Thymus (tissue), 14 donors: ENCODE measurements at places on chromosomes 11 and 22.

- H3K4me3 ChIP-seq = no peak overlapping the region
- no peaks in the 10 kb centered on the region for H3K36me3 ChIP-seq
- H3K4me1 ChIP-seq = no peaks in the 10 kb centered on the region
- no peak for DNase-seq
- H3K27me3 ChIP-seq = no peaks in the 10 kb centered on the region
- no peak overlapping the region for H3K27ac ChIP-seq
Measured at GRCh38 chr11:22161489-22161888, 31.4 kb upstream of the ANO5 start.

DNA sequence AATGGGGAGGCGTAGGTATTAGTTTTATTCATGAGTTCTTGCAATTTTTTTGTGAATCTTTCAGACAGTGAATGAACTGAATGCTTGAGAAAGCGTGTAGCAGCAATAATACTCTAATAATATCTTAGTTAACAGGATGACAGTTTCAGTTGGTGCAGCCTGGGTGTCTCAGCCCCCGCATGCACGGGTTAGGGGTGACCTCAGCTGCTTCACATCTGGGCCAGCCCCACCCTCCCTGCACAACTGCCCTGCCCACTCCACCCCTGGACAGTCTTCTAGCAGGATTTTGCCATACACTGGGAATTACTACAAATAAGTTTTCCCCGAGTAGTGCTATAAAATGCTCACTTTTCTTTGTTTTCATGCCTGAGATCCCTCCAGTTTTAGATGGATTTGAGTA lies 83.2 kb downstream of the ST3GAL4 start:
- H3K4me3 ChIP-seq = no peak overlapping the region
- H3K27ac ChIP-seq = no peak overlapping the region
- no peaks in the 10 kb centered on the region for H3K27me3 ChIP-seq
- DNase-seq = no peak
- H3K4me1 ChIP-seq = no peaks in the 10 kb centered on the region

GRCh38 chr11:17631702-17632365 lies 84.8 kb downstream of the OTOG start:
- no peak for DNase-seq
- H3K27ac ChIP-seq = no peak overlapping the region
- no peaks in the 10 kb centered on the region for H3K27me3 ChIP-seq
- H3K4me1 ChIP-seq = no peaks in the 10 kb centered on the region
- H3K36me3 ChIP-seq = no peaks in the 10 kb centered on the region

- H3K27ac ChIP-seq = no peak overlapping the region
- H3K36me3 ChIP-seq = no peaks in the 10 kb centered on the region
- no peak overlapping the region for H3K4me3 ChIP-seq
- no peaks in the 10 kb centered on the region for H3K4me1 ChIP-seq
Measured at GRCh38 chr11:103358251-103358650, 249.0 kb downstream of the DYNC2H1 start.

GRCh38 chr11:86081455-86081854 lies 12.6 kb upstream of the PICALM start:
- no peak overlapping the region for H3K27ac ChIP-seq
- no peak for DNase-seq
- H3K4me3 ChIP-seq = no peak overlapping the region
- H3K4me1 ChIP-seq = no peaks in the 10 kb centered on the region
- no peaks in the 10 kb centered on the region for H3K27me3 ChIP-seq

- no peaks in the 10 kb centered on the region for H3K36me3 ChIP-seq
- no peak for DNase-seq
- H3K4me1 ChIP-seq = peaks cover 26% of the 10 kb centered on the region
- H3K4me3 ChIP-seq = no peak overlapping the region
- no peaks in the 10 kb centered on the region for H3K27me3 ChIP-seq
Measured at GRCh38 chr11:78345450-78345849, 72.2 kb downstream of the GAB2 start.

DNA sequence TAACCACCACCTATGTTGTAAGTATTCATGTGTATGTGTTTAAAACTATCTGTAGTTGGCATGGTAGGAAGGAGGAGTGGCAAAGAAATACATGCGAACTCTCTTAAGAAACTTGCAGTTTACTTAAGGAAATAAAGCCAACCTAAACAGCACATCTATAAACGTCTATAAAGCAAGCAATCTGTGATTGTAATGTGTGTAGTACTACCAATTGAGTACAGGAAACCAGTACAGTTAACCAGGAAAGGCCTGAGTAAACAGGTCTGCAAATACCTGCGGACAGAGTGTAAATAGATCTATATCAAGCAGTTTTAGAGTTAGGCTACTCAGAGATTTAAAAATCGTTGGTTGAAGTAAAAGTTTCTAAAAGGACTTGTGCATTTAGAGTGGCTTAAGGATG lies 59.5 kb upstream of the AMOTL1 start:
- H3K27me3 ChIP-seq = no peaks in the 10 kb centered on the region
- no peak overlapping the region for H3K27ac ChIP-seq
- no peaks in the 10 kb centered on the region for H3K36me3 ChIP-seq
- H3K4me1 ChIP-seq = no peaks in the 10 kb centered on the region
- H3K4me3 ChIP-seq = no peak overlapping the region
- no peak for DNase-seq

GRCh38 chr11:118009864-118010737 lies 23.9 kb downstream of the IL10RA start:
- no peaks in the 10 kb centered on the region for H3K36me3 ChIP-seq
- H3K4me3 ChIP-seq = no peak overlapping the region
- H3K27ac ChIP-seq = peak overlapping the region; percentile 70
- H3K27me3 ChIP-seq = no peaks in the 10 kb centered on the region
- peaks cover 50% of the 10 kb centered on the region for H3K4me1 ChIP-seq

- DNase-seq = peak; percentile 83
- peaks cover 12% of the 10 kb centered on the region for H3K4me1 ChIP-seq
- H3K36me3 ChIP-seq = peaks cover 73% of the 10 kb centered on the region
- H3K4me3 ChIP-seq = peak within 1 kb of the TSS; percentile 98
Measured at GRCh38 chr11:64206457-64207255, at the start of gene FERMT3. Gene FERMT3 (plus strand): TSS chr11:64206721. CDS start chr11:64207365, 644 bp downstream.

DNA sequence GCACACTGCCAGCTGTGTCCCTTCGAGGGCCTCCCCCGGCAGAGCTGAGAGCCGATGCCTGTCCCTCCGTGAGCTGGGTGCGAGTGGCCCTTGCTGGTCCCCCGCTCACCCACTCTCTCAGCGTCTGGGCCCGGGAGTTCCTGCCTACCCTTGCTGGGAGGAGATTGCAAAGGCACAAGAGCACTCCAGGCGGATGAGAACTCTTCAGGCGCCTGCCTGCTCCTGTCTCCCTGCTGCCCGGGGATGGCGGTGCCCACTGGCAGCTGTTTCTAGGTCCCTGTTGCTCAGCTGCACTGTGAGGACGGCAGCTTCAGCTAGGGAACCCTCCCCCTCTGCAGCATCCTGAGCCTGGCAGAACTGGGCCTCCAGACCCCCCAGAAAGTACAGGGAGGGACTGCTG lies 61.1 kb downstream of the FLRT1 start:
- no peaks in the 10 kb centered on the region for H3K4me1 ChIP-seq
- no peaks in the 10 kb centered on the region for H3K36me3 ChIP-seq
- no peaks in the 10 kb centered on the region for H3K27me3 ChIP-seq
- no peak for DNase-seq
- H3K27ac ChIP-seq = no peak overlapping the region

DNA sequence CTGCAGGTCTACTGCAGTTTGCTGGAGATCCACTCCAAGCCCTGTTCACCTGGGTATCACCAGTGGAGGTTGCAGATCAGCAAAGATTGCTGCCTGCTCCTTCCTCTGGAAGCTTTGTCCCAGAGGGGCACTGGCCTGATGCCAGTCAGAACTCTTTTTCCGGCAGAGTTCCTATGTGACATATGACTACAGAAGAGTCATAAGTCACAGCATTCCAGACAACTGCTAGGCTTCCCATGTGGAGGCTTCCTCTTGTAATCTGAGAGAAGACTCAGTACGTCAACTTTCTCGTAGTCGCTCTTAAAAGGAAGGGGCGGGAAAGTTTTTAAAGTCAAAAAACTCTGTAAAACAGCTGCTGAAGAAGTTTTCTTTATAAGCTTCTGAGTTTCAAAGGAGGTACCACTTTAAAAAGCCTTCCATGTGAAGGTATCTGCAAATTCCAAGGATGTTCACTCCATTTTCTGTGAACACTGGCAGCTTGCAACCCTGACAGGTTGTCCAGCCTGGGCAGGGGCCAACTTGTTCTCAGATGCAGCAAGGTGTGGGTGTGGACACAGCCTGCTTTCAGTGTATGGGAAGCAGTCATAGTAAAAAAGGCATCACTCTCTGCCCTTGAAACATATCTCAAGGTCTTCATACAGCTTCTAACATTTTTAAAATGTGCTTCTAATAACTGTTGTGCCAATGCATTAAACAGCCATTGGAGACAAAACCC lies 97.8 kb downstream of the ME3 start:
- H3K4me1 ChIP-seq = no peaks in the 10 kb centered on the region
- H3K27ac ChIP-seq = no peak overlapping the region
- no peak overlapping the region for H3K4me3 ChIP-seq
- H3K36me3 ChIP-seq = no peaks in the 10 kb centered on the region
- H3K27me3 ChIP-seq = no peaks in the 10 kb centered on the region

DNA sequence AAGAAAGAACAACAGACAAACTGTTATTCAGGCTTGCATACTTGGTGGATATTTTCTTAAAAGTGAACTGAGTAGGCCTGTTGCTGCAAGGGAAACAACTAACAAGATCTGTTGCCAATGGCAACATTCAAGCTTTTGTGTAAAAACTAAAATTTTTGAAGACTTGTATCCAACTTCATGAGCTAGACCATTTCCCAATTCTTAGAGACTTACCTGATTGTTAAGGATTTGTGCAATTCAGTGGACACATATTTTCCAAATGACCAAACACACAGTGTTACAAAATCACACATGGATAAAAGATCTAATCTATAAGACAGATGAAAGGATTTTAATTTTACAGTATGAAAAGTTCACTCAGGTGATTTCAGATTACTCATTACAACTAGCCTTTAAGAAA lies 564.1 kb downstream of the CNTN5 start:
- H3K27ac ChIP-seq = no peak overlapping the region
- no peak for DNase-seq
- H3K4me3 ChIP-seq = no peak overlapping the region
- no peaks in the 10 kb centered on the region for H3K4me1 ChIP-seq

- DNase-seq = no peak
- H3K4me3 ChIP-seq = no peak overlapping the region
- H3K36me3 ChIP-seq = no peaks in the 10 kb centered on the region
- H3K4me1 ChIP-seq = no peaks in the 10 kb centered on the region
Measured at GRCh38 chr11:68990995-68991780, 10.4 kb upstream of the MRGPRD start.

- H3K27me3 ChIP-seq = peaks cover 81% of the 10 kb centered on the region
- H3K4me3 ChIP-seq = peak overlapping the region; percentile 37
- H3K27ac ChIP-seq = peak overlapping the region; percentile 84
- no peak for DNase-seq
- no peaks in the 10 kb centered on the region for H3K36me3 ChIP-seq
- H3K4me1 ChIP-seq = peaks cover 24% of the 10 kb centered on the region
Measured at GRCh38 chr11:111541254-111542061, 938 bp downstream of the LAYN start.

DNA sequence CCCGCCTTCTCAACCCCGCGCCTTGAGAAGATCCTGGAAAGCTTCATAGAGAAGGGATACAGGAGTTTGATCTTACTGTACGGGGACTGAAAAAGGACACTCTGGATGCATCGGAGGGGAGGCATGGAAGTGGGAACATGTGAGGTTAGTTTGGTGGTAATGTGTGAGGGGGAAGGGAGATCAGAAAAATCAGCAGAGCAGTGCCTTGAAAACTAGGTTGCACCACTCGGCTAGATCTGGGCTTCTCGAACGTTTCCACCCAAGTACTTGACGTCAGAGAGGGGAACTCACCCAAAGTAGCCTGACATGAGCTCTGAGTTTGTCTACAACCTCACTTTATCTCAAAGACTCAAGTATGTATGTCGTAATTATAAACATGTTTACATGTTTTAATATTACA lies 14.5 kb downstream of the USP35 start:
- peaks cover 19% of the 10 kb centered on the region for H3K36me3 ChIP-seq
- peak overlapping the region; percentile 37 for H3K4me3 ChIP-seq
- H3K27me3 ChIP-seq = no peaks in the 10 kb centered on the region
- H3K4me1 ChIP-seq = peaks cover 35% of the 10 kb centered on the region
- DNase-seq = peak; percentile 74
- H3K27ac ChIP-seq = peak overlapping the region; percentile 97

GRCh38 chr11:11776714-11777113 lies 65.1 kb upstream of the USP47 start:
- no peak overlapping the region for H3K4me3 ChIP-seq
- no peaks in the 10 kb centered on the region for H3K4me1 ChIP-seq
- no peaks in the 10 kb centered on the region for H3K36me3 ChIP-seq

DNA sequence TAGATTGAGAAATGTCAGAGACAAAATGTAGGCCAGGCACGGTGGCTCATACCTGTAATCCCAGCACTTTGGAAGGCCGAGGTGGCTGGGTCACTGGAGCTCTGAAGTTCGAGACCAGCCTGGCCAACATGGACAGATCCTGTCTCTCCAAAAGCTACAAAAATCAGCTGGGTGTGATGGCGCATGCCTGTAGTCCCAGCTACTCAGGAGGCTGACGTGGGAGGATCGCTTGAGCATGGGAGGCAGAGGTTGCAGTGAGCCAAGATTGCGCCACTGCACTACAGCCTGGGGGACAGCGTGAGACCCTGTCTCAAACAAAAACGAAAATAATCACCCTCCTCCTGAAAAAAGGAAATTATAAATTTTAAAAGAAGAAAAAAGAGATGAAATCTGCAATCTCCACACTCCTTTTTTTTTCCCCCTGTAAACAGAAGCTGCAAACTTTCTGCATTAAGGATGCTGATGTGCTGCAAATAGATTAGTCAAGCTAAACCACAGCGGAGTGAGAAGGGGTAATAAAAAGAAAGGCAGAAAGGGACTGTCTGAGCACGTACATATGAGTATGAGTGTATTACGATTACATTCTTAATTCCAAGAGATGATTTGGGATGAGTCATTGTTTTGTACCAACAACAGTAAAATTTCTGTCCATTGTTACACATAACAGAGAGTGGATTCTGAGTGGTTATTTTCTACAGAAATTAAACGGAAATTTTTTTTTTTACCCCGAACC lies 87.3 kb downstream of the SIK3 start:
- H3K36me3 ChIP-seq = peaks cover 3% of the 10 kb centered on the region
- no peak for DNase-seq
- no peaks in the 10 kb centered on the region for H3K27me3 ChIP-seq
- no peak overlapping the region for H3K4me3 ChIP-seq
- H3K4me1 ChIP-seq = no peaks in the 10 kb centered on the region
- no peak overlapping the region for H3K27ac ChIP-seq

DNA sequence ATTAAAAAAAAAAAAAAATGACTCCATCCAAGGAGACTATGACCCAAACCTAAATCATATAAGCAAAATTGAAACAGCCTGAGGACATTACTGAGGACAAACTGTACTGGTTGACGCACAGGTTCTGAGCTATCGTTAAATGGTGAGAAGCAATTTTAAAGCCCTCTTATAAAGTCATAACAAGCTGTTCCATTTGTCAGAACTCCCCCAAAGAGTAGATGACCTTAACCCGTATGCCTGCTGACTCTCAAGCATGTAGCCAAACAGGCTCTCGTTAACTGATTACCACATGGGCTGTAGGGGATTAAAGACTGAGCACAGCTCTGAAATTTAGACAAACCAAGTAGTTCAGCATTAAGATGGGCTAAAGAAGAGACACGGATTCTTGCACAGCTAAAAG lies 2.2 kb downstream of the CRYAB start:
- no peak overlapping the region for H3K4me3 ChIP-seq
- no peaks in the 10 kb centered on the region for H3K4me1 ChIP-seq
- no peaks in the 10 kb centered on the region for H3K36me3 ChIP-seq
- no peak for DNase-seq
